ENCODE measurements at places on chromosomes 5 and 9.

- no peak for DNase-seq
Measured at GRCh38 chr5:78526049-78526525, 122.5 kb downstream of the LHFPL2 start.

- no peak for DNase-seq
Measured at GRCh38 chr9:121322037-121322736, 47.9 kb downstream of the STOM start.

DNA sequence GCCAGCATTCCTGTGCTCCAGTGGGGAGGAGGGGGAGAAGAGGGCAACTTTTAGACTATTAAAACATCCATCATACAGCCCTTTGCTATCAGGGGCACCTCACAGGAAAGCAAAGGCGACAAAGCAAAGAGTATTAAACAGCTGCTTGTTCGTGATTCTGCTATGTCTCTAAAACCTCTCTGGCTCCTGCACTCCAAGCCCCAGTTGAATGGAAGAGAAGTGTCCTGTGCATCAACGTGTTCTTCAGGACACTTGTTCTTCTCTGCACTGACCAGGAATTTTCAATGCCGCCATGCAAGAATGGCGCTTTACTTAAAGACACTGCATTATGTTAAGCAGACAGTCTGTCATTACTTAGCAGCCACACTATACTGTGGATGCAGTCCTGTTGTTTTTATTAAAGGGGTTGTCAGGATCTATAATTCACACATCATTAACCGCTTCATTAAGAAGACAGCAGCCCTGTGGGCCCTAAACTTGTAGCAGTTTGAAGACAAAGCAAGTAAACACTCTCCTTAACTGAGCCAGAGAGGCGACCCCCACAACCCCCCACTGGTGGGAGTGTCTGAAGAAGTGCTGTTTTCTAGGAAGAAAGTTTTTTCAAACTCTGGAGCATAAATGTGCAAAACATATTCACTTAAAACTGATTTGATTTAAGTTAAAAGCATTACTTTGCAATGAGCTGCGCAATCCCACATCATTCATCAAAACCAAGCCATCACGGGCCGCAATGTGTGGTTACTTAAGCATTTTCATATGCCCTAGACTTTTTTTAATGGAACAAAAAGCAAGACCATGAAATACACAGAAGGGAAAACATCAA lies 164.5 kb downstream of the ZNF608 start:
- DNase-seq = no peak

DNA sequence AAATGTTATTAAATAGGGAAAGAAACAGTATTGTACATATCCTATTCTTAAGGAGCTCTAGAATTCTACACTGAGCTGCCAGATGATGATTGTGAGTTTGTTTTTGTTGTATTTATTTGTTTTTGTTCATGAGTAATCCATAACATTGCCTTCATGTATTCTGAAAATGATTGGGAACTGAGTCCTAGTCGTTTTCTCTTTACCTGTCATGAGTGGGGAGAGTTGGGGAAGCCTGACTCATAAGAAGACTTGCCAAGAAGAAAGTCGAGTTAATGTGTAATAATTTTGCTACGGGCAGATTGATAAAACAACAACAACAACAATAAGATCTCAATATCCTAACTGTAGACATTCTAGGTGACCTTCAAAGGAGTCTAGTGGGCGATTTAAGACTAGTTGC lies 103.8 kb downstream of the ANKRD55 start:
- DNase-seq = no peak

- DNase-seq = no peak
Measured at GRCh38 chr9:70205366-70206020, 53.3 kb upstream of the SMC5 start.

- DNase-seq = no peak
Measured at GRCh38 chr5:159817262-159818029, 98.8 kb upstream of the ADRA1B start.

DNA sequence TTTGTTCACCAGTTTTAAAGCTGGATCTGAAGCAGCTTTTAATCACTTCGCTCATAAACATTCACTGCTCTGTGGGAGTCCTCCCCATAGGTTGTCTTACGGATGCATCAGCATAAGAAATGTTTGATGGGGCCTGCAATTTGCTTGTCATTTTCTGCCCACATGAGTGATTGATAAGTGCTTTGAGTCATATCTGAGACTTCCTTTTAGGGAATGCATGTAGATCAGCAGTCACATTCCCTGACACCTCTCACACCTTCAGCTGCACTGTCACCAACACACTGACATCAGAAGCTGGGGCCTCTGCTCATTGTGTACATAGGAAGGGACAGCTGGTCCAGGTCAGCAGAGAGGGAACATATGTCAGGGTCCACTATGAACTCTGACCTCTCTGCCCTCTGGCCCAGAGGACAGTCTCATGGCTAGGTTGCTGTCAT lies 84.1 kb upstream of the SPATA31D4 start:
- DNase-seq = no peak

DNA sequence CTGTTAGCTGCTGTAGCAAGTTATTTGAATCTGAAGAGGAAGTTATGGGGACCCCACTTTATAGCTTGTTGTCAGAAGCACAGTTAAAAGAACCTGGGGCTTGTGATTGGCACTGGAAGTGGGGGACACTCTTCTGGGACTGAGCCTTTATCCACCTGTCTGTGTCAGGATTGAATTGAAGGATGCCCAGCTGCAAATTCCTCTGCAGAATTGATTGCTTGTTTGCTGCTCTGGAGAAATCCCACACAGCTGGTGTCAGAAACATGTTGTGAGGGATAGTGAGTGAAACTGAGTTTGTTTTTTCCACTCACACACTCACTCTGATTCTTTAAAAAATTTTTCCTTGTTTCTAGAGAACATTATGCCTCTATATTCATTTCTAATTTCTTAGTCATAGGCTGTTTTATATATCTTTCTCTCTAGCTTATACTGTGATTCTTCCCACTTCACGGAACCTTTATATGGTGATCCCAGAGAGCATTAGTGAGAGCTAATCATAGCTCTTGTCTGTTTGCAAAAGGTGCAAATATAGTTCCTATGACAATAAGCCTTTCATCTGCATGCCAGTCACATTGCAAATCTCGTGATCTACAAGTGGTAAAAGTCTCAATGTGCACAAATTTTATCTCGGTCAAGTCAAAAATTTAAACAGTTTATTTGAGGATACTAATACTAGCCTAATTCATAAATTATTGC lies 188.5 kb upstream of the EDIL3 start:
- no peak for DNase-seq

DNA sequence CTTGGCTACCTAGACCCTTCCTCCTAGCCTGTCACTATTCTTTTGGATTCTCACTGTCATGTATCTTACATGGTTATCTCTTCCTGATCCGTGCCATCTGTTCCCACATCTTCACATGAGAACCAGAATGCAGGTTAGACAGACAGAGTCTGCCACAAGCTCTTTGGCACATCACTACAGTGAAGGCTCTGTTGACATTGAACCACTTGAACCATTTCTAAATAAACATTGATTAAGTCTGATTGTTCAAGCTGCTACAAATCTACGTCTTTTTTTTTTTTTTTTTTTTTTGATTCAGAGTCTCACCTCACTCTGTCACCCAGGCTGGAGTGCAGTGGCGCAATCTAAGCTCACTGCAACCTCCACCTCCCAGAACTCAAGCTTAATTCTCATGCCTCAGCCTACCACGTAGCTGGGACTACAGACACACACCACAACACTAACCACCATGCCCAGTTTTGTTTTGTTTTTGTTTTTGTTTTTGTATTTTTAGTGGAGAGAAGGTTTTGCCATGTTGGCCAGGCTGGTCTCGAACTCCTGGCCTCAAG lies 85.1 kb upstream of the LRRTM2 start:
- no peak for DNase-seq

GRCh38 chr5:65213921-65214525 lies 267.7 kb downstream of the ADAMTS6 start:
- peak; percentile 2 for DNase-seq

DNA sequence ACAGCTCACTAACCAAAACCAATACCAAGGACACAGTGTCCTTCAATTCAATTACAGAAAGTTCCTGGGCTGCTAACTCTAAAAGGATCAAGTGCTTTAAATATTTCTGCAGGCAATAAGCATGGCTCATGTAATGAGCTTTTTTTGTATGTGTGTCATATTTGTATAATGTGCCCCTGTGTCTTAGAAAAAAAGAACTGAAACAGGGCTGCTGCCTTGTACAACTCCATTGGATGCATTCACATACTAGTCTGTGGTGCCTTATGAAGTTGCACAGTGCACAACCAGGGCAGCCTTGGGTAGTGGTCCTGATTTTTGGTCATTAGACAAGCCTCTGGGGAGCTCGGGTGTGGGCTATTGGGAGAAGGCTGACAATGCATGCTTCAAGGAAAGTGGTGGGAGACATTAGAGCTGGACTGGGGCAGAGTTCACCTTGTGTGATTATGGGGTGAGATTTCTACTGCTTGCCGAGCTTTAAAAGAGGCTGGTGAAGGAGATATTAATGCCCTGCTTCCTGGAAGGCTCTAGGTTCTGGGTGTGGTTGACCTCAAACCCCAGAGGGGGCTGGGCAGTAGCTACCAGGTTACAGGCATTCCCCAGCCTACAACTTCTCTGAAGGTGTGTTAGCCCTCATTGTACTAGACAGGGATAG lies 3.6 kb upstream of the CPEB4 start:
- no peak for DNase-seq

- DNase-seq = no peak
Measured at GRCh38 chr9:85223506-85224125, 518.1 kb downstream of the AGTPBP1 start.

DNA sequence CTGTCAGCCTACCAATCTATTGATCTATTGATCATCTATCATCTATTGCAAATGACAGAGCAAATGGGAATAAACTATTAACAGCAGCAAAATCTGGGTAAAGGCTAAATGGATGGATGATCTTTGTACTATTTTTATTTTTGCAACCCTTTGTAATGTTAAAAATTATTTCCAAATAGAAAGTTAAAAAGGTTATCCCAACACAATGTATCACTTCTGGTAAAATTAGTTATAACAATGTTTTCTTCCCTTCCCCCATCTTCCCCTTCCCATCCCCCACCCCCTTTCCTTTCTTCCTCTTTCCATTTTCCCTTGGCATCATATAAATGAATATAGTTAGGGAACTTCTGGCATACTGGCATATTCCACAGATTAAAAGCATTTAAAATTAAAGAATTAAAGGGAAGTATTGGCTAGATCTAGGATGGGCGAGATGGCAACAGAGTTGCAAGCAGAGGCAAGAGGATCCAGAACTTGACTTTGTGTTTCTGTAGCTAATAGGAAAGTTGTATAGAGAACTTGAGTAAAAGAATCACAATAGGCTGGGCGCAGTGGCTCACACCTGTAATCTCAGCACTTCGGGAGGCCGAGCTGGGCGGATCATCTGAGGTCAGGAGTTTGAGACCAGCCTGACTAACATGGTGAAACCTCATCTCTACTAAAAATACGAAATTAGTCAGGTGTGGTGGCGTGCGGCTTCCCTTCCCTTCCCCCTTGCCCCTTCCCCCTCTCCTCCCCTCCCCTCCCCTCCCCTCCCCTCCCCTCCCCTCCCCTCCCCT lies 66.6 kb upstream of the TAF11L2 start:
- DNase-seq = no peak

GRCh38 chr9:132411091-132411508 lies 1.1 kb downstream of the CFAP77 start:
- peak; percentile 52 for DNase-seq

DNA sequence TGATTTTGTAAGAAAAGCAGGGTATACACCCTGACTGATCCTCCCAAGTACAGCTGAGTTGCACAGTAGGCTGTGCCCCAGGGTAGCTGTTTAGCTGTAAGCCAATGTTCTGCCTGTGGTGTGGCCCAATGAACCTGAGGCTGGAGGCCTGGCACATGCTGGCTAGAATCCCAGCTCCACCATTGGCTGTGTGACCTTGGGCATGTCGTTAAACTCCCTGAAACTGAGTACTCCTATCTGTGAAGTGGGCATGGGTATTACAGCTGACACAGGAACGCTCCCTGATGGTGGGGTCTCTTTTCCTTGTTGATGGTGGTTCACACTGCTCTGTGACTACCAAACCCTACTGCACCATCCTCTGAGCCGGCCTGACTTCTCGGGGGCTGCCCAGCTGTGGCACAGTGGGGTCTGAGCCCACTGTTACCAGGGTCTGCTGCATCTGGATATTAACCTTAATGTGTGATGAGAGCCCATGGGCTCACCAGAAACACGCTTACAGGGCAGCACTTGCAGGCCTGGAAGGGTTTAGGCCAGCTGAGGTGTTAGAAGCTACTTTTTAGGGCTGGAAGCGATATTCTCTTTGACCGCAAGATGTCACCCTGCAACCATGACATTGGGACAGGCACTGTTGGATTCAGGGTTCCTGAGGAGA lies 7.0 kb upstream of the GADD45G start:
- peak; percentile 57 for DNase-seq

- DNase-seq = no peak
Measured at GRCh38 chr9:76255781-76256455, 138.3 kb downstream of the RFK start.

- no peak for DNase-seq
Measured at GRCh38 chr5:61697809-61698558, 365.9 kb downstream of the ZSWIM6 start.

- DNase-seq = no peak
Measured at GRCh38 chr5:149418910-149419531, 39.9 kb upstream of the IL17B start.

All from neural crest cell (in vitro differentiated cells).